ENCODE measurements at places on chromosomes 6 and 20.
A peak's percentile ranks its signal among the peaks of the same experiment; 100 is the strongest.

DNA sequence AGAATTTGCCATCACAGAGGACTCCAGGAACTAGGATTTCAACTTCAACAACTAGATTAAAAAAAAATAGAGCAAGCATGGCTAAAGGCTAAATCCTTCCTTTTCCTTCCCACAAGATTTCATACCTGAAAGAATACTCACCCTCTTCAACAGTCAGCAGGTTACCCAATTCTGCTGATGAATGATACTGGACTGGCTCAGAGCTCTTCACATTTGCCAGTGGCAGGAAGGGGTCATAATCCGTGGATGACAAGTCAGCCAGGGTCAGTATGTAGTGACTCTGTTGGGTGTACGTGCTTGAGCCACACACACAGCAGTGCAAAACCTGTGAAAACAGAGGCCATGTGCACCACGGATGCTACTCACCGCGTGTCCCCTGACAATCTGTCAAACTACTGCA lies 152.9 kb downstream of the INSM1 start:
- DNase-seq = peak; percentile 36

- peak; percentile 79 for DNase-seq
These were observed 227.0 kb upstream of the MARCKS start for GRCh38 chr6:113629975-113630737.

GRCh38 chr6:163392533-163392932 lies 22.0 kb upstream of the QKI start:
- DNase-seq = peak; percentile 64

- no peak for DNase-seq
These were observed 147.7 kb upstream of the DST start for GRCh38 chr6:56790414-56790813.

- DNase-seq = peak; percentile 54
These were observed 93.3 kb upstream of the MARCKS start for GRCh38 chr6:113763876-113764275.

- no peak for DNase-seq
These were observed 83.9 kb downstream of the MAP3K7 start for GRCh38 chr6:90502866-90503407.

DNA sequence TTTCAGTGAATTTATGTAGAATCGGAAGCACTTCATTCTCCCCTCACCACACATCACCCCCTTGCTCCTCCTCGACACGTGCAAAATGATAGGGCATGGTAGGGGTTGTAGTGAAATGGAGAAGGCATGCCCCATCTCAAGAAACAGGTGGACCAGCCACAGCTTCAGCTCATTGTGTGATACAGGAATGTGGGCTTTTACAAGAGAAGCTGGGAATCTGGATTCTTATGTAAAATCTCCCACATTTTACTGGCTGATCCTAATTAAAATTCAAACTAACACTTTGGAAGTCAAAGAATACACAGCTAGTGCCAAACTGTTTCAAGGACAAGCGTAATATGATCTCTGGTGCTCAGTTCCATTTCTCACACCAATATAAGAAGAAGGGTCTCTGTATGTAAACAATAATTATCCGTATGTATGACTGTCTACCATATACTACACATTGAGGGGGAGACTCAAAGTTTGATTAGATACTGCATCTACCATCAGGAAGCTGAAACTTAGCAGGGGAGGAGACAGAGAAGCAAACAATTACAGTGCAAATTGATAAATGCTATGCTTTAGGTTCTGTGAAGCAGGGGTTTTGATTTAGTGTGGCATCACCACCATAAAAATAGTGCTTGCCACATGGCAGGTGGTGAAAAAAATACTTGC lies 24.3 kb upstream of the KIAA0408 start:
- DNase-seq = no peak
